ENCODE measurements at places on chromosomes 3 and 15.

- no peak for DNase-seq
Measured at GRCh38 chr15:70778258-70779076, 15.1 kb upstream of the UACA start.

- no peak for DNase-seq
Measured at GRCh38 chr3:44932271-44932670, 43.7 kb downstream of the ZDHHC3 start.

DNA sequence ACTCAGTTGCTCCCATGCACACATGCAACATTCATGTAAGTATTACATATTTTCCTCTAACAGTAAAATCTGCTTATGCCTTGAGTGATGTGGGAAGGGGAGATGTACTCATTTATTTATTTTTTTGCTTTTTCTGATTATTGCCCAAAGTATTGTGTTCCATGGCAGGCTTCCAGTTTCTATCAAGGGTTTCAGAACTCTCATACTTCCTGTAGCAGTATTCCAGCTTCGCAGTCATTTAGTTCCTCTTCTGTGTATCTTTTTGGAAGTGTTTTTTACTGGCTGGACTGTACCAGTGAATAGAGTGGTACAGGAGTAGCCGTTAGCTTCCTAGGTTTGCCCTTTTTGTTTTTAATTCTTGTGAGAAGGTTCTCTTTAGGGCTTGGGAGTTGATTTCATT is 26.9 kb downstream of the RAB11A start:
- DNase-seq = no peak

- no peak for DNase-seq
Measured at GRCh38 chr3:113629584-113630421, 66.6 kb downstream of the USF3 start.

DNA sequence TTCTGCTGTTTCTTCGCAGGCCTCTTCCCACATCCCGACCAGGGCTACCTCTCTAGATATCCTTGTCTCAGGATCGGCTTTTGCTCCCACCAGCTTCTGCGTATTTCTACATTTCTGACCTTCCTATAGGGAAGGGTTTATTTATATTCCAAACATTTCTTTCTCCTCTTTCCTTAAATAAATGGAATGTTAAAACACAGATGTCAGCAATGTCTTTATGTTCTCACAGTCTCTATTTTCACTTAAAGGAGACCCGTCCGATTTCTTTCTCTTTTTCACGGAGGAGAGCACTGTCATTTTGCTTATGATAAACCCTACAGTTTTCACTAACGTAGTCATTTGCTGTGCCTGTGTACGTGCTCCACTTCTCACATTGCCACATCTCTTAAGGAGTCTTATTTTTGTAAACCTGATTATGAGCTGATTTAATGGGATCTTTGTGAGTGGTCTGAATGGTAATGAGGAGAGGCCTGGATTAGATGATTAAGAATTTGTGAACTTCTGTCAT is 630 bp downstream of the KIF15 start:
- peak; percentile 46 for DNase-seq

- no peak for DNase-seq
Measured at GRCh38 chr3:82100378-82100777, 338.9 kb upstream of the GBE1 start.
